ENCODE measurements at places on chromosomes 4 and X.

DNA sequence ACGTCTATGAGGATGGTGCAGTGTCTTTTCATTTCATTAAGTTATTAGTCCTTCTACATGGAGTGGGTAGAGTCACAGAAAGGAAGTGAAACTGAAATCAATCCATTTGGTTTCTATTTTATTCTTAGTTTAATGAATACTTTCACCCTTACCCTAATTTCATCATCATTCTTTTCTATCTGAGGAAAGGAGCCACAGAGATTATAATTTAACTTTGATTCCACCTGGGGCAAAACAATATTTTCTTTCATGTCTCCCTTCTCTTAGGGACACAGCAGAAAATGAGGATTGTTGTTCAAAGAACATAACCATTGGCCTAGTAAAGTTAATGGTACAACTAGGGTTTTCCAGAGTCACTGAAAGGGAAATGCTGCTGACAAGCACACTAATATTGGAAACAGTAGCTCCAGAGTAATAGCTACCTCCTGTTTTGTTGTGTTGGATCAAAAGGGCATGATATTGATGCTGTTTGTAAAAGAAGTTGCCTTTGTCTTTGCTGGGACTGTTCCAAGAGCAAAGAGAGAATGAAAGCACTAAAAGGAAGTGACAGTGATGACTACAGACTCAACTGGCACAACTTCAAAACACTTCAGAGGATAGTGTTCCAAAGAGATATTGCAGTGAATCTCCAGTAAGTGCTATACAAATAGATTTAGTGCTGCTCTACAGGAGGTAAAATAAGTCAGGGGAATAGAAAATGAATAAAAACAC lies 247.1 kb upstream of the PITX2 start:
- DNase-seq: no peak

- no peak for DNase-seq
Observed at GRCh38 chr4:185693548-185694215, 118.3 kb downstream of the SORBS2 start.

- no peak for DNase-seq
Observed at GRCh38 chr4:107519053-107519452, 201.0 kb downstream of the PAPSS1 start.

GRCh38 chrX:35622040-35622439 lies 176.1 kb upstream of the MAGEB16 start:
- no peak for DNase-seq

- no peak for DNase-seq
Observed at GRCh38 chr4:19379191-19379708, 872.5 kb upstream of the SLIT2 start.

DNA sequence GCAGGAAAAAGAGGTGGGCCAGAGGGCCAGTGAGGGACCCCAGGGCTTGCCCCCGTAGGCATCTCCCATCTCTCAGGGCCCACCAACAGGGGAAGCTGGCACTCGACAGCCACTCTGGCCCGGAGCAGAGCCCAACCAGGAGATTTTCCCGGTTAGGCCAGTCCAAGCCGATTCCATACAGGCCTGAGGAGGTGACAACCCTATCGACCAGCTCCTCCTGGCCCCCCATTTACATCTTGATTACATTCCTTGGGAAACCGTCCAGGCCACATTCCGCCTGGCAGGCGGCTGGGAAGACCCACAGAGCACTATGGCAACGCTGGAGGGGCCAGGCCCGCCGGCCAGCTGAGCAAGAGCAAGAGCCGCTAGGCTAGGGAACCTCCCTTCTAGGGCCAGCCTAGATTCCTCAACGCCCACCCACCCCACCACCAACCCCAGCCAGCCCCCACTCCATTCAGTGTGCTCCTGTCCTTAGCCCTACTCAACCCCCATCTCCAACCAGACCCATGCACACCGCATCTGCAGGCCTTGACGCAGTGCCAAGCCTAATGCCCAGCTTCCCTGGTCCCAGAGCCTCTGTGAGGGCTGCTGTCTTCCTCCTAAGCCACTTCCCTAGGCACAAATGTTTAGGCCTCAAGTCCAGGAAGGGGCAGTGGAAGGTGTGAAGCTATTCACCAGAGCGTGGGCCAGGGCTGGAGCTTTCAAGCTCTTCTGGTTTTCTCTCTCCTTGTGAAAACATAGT lies 161.2 kb downstream of the EFNB1 start:
- no peak for DNase-seq

GRCh38 chrX:113747274-113747973 lies 836.5 kb upstream of the HTR2C start:
- no peak for DNase-seq

DNA sequence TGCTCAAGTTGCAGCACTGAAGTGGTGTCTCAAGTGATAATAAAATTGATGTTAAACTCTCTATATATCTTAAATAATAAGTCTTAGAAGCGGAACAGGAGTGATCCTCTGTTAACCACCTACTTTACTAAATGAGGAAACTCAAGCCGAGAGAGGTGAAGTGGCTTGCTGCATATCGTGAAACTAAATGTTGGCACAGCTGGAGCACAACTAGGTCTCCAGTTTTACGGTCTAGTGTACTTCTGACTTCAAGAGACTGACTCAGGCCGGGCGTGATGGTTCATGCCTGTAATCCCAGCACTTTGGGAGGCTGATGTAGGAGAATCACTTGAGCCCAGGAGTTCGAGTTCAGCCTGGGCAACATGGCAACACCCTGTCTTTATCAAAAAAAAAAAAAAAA lies 35.5 kb upstream of the PLS3 start:
- no peak for DNase-seq

GRCh38 chr4:139786494-139787354 lies 121.1 kb downstream of the MGST2 start:
- no peak for DNase-seq

GRCh38 chrX:38974542-38974941 lies 173.3 kb downstream of the MID1IP1 start:
- DNase-seq: no peak

GRCh38 chr4:89319756-89320155 lies 12.2 kb upstream of the GPRIN3 start:
- DNase-seq: no peak

GRCh38 chr4:185638093-185638492 lies 102.8 kb upstream of the PDLIM3 start:
- no peak for DNase-seq

DNA sequence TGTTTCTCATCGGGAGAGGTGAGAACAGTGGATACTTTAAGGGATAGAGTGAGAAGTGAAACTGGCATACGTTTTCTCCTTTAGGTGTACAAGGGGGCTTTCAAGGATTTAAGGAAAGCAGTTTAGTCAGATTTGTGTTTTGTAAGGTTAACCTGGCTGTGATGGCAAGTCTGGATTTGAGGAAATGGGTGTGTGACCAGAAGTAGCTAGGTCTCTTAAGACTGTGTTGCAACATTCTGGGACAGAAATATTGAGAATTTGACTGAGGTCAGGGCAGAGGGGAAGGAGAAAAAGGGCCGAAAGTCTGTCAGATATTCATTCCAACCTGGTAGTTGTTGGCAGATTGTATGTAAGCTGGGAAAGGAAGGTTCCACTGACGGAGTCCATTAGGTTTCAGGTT lies 10.4 kb upstream of the GABRE start:
- DNase-seq: no peak

DNA sequence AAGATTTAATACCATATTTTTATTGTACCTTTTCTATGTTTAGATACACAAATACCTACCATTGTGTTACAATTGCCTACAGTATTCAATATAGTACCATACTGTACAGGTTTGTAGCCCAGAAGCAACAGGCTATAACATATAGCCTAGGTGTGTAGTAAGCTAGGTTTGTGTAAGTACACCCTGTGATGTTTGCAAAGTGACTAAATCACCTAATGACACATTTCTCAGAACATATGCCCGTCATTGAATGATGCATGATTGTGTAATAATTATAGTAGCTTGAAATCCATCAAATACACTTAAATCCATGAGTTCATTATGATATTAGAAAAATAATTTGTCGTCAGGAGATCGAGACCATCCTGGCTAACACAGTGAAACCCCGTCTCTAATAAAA lies 30.8 kb downstream of the GAB3 start:
- no peak for DNase-seq

GRCh38 chr4:77204621-77205020 lies 47.6 kb downstream of the CCNG2 start:
- no peak for DNase-seq

DNA sequence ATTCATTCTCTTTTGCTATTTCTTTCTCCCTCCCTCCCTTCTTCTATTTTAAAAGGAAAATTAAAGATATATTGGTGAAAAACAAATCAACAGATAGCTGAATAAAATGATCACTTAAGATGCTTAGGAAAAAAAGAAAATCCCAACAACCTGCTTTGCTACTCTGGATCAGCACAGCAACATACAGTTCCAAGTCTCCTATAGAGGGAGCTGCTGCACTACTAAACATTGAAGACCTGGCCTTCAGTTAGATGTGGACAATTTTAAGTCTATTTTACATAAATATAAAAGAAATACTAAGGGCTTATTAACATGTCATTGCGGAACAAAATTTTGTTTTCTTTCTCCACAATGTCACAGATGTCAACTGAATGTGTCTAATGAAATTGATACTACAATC lies 226.4 kb downstream of the MAGEB5 start:
- DNase-seq: no peak

DNA sequence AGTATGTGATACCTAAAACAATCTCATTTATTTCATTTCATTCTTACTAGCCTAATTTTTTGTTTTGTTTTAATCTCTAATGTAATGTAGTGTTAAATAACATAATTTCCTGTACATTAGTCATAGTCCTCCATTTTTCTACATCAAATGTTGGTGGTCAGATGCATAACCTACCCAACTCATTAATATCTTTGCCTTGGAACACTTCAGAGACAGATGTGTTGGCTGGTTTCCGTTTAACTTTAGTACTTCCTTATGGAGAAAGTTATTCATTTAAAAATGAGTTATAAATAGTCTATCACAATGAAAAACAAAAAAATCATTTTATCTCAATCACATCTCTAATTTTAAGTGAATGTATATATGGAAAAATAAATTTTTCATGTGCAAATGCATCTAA lies 190.2 kb downstream of the ANTXR2 start:
- DNase-seq: no peak

GRCh38 chrX:1485033-1485432 lies 32.3 kb upstream of the ASMTL start:
- DNase-seq: no peak

- DNase-seq: no peak
Observed at GRCh38 chr4:48361012-48361400, 19.7 kb downstream of the SLAIN2 start.

DNA sequence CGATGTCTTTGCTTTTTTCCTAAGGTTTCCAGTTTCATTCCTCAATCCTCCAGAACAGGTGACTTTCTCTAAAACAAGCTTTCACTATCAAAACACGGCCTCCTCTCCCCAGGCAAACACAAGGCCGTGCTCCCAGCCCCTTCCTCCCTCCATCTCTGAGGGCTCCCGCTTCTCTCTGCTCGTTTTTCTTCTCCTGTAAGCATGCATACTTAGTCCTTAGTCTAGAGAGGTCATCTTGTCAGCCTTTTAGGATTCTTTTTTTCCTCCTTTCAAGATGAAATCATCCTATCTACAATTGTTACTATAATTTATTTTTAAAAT lies 18.7 kb downstream of the DCTD start:
- DNase-seq: no peak

GRCh38 chrX:47707031-47707780 lies 48.2 kb upstream of the UXT start:
- no peak for DNase-seq

GRCh38 chr4:13599159-13599558 lies 28.4 kb downstream of the BOD1L1 start:
- DNase-seq: no peak

DNA sequence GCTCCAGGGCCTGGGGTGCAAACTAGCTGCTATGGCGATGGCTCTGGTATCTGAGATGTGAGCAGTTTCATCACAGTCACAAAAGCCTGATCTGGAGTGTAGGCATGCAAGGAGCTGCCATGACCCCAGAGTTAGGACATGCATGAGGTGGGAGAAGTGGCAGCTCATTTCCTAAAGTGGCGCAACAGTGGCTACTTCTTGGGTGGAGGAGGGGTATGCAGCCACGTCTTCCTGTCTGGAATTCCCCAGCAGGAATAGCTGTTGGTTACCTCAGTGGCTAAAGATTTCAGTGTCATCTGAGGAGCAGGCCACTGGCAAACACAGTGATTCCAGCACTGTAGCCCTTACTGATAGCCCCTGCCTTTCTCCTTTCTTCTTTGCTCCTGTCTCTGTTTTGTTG lies 1382.5 kb downstream of the C4orf33 start:
- DNase-seq: no peak

- no peak for DNase-seq
Observed at GRCh38 chr4:113644398-113644797, 117.1 kb downstream of the CAMK2D start.

All from stimulated activated naive B cell treated with anti-CD40 and anti-IgM and Interleukin-4, amounts not matched to agents 10 μg/mL and 1 μg/mL and 100 μg/mL, for 72 hours (primary cell).